ENCODE measurements at places on chromosomes 16 and 17. TPM values are rescaled to one million over a fixed set of nuclear protein-coding genes. Genes with fewer than 3 reads are reported as not detected.

DNA sequence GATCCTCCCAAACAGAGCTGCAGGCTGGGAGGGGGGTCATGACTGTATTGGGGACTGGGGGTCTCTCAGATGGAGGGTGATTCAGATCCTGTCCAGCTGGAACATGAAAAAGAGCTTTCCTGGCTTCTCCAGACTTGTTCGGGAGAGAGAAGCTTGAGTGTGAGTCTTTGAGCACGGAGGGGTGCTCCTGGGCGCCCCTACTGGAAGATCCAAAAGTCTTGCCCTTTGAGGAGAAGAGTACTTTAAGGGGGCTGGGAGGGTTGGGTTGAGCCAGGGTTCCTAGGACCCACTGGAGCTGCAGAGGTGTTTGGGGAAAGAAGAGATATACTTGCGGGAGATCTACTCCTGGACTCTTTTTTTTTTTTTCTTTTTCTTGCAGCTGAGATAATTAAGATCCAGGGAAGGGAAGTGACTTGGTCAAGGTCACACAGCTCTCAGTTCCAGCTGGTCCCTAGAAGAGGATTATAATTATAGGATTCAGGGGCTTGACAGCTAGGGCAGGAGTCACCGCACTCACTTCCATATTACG is 8.4 kb downstream of the RARA start:
- DNase-seq = no peak

GRCh38 chr17:35315283-35315682 is 58.1 kb downstream of the SLFN11 start:
- no peak for DNase-seq

GRCh38 chr17:2780256-2780655 is 16.0 kb upstream of the RAP1GAP2 start:
- DNase-seq = no peak

DNA sequence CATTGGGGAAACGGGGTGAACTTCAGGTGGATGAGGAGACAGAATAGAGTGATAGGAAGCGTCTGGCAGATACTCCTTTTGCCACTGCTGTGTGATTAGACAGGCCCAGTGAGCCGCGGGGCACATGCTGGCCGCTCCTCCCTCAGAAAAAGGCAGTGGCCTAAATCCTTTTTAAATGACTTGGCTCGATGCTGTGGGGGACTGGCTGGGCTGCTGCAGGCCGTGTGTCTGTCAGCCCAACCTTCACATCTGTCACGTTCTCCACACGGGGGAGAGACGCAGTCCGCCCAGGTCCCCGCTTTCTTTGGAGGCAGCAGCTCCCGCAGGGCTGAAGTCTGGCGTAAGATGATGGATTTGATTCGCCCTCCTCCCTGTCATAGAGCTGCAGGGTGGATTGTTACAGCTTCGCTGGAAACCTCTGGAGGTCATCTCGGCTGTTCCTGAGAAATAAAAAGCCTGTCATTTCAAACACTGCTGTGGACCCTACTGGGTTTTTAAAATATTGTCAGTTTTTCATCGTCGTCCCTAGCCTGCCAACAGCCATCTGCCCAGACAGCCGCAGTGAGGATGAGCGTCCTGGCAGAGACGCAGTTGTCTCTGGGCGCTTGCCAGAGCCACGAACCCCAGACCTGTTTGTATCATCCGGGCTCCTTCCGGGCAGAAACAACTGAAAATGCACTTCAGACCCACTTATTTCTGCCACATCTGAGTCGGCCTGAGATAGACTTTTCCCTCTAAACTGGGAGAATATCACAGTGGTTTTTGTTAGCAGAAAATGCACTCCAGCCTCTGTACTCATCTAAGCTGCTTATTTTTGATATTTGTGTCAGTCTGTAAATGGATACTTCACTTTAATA is 7.0 kb upstream of the TMEM235 start:
- DNase-seq = no peak

DNA sequence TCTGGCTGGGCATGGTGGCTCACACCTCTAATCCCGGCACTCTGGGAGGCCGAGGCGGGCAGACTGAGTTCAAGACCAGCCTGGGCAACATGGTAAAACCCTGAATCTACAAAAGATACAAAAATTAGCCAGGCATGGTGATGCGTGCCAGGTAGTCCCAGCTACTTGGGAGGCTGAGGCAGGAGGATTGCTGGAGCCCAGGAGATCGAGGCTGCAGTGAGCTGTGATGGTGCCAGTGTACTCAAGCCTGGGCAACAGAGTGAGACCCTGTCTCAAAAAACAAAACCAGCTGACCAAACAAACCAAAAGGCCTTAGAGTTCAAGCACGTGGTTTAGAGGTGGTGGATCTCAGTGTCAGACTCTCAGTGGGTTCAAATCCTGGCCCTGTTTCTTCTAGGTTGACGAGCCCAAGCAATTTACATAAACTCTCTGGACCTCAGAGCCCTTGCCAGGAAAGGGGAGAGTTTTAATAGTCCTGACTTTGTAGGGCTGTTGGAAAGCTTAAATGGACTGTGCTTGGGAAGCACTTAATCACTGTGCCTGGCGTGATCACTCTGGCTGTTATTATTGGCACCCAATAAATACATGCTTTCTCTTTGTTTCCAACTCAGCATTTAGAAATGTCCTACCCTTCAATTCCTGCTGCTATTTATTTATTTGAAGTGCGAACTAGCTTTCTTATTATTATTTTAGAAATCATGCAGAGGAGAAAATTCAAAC is 44.7 kb downstream of the ABCC1 start:
- no peak for DNase-seq

- DNase-seq = no peak
These were observed 65.0 kb downstream of the CEP95 start for GRCh38 chr17:64571746-64572145.

NFATC3 gene
- 20.2 TPM for polyA plus RNA-seq

- no peak for DNase-seq
These were observed 132.1 kb downstream of the CLEC16A start for GRCh38 chr16:11076259-11077018.

GRCh38 chr16:75099738-75100602 is 16.6 kb downstream of the LDHD start:
- no peak for DNase-seq

- no peak for DNase-seq
These were observed 44.4 kb downstream of the LYRM1 start for GRCh38 chr16:20944861-20945574.

GRCh38 chr17:80872001-80872500 is 119.6 kb upstream of the CHMP6 start:
- no peak for DNase-seq

PIGW gene
- polyA plus RNA-seq = 6.8 TPM

GRCh38 chr17:6756425-6757031 is 682 bp downstream of the XAF1 start:
- DNase-seq = no peak

GRCh38 chr17:75511610-75512575 is 3.4 kb downstream of the CASKIN2 start:
- no peak for DNase-seq

GRCh38 chr17:78738698-78739097 is 43.4 kb downstream of the CYTH1 start:
- DNase-seq = no peak

JPH3 gene
- 0.53 TPM for polyA plus RNA-seq

- no peak for DNase-seq
These were observed 16.7 kb downstream of the CDH11 start for GRCh38 chr16:65105171-65105570.

PRSS22 gene
- 5.6 TPM for polyA plus RNA-seq

GRCh38 chr16:85090181-85090580 is 22.1 kb downstream of the CIBAR2 start:
- no peak for DNase-seq

- DNase-seq = no peak
These were observed 220.3 kb downstream of the MAP2K6 start for GRCh38 chr17:69634844-69635243.

PLCG2 gene
- polyA plus RNA-seq = 8.0 TPM

MMP28 gene
- polyA plus RNA-seq = 48.6 TPM

DNA sequence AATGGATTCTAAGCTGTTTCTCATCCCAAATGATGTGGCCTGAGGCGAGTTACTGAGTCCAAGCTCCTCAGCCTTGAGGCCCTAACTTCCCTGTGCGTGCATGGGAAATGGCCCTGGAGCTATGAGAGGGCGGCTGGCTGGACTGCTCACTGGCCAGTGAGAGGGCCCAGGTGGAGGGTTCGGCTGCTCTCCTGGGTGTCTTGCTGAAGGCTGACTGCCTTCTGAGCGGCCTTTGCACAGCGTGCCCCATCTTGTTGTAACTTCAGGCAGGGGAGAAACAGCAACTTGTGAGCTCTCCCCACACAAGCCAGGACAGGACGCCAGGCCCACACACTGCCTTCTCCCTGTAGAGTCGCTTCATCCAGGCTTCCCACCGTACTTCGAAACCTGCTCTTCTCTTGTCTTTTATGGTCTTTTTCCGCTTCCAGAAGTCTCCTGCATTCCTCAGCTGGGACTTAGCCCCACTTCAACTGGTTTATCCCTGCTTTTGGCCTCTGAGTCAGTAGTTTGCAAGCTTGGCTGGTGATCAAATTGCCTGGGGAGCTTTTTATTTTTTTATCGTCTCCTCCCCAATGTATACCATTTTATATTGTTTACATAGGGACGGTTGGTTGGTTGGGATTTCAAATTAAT is 13.3 kb downstream of the CDH3 start:
- peak; percentile 81 for DNase-seq

ARHGAP44 gene
- polyA plus RNA-seq = 5.2 TPM

GRCh38 chr17:78897664-78898047 is 5.3 kb downstream of the CEP295NL start:
- DNase-seq = no peak

KIF19 gene
- 1.4 TPM for polyA plus RNA-seq

GRCh38 chr17:17028059-17028877 is 14.0 kb upstream of the MPRIP start:
- DNase-seq = peak; percentile 78

- DNase-seq = no peak
These were observed 34.7 kb upstream of the HNF1B start for GRCh38 chr17:37779554-37779953.

DNA sequence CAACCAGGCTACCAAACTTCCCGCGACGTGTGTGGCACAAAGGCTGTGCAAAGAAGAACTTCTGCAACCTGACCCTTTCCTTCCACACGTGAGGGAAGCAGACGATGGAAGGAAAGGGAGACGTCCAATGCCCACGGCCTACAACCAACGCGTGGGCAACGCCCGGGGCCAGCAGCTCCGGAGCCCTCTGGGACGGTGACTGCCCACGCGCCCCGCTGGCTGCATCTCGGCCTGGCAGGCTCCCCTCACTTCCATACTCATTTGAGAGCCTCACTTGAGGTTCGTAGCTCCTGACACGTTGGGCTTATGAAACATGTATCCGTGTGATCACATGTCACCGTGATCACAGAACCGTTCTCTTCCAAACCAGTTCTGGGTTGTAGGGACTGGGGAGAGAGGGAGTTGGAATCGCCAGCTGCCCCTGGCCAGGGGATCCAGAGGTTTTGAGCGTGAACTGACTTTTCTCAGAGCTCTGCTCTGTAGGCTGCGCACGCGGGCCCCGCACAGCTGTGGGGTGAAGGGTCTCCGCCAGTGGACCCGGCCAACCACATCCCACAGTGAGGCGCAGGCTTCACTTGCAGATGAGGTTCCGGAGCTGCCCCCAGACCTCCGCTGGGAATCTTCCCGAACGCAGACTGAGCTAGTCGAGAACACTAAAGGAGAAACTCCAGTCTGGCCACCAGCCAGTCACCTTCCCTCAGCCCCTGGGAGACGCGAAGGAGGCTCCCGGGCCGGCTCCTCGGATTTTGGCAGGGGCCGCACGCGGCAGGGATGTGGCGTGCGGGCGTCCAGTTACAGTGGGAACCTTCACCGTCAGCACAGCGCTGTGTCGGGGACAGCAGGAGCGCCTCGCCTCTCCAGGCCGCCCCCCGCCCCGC is 1.0 kb downstream of the LMF1 start:
- no peak for DNase-seq

RPH3AL gene
- polyA plus RNA-seq = 7.1 TPM

GRCh38 chr17:78057113-78057740 is 71.3 kb downstream of the TMC6 start:
- no peak for DNase-seq

- DNase-seq = no peak
These were observed 33.2 kb downstream of the VPS35L start for GRCh38 chr16:19588661-19589060.

DNA sequence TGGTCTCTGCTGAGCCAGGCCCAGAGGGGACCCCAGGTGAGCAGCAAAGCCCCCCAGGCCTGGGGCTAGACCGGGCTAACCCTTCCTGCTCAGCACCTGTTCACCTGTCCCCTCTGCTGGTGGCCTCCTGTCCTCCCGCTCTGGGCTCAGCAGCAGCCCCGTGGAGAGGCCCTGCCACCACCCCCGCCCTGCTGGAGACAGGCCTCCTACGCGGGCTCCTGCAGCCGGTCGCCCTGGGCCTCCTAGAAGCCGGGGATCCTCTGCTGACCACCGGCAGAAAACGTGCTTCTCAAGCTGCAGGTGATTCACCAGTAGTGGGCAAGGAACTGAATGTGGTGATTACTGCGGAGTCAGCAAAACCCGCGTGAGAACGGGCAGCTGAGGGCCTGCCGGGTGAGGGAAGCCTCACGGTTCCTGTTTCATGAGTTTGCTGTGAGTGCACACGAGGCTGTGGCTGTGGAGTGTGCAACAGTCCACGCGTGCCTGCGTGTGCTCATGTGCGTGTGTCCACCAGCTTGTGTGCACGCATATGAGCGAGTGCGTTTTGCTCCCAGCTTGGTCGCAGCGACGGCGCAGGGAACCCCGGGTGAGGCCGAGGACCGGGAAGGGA is 792 bp downstream of the SECTM1 start:
- DNase-seq = no peak

DNA sequence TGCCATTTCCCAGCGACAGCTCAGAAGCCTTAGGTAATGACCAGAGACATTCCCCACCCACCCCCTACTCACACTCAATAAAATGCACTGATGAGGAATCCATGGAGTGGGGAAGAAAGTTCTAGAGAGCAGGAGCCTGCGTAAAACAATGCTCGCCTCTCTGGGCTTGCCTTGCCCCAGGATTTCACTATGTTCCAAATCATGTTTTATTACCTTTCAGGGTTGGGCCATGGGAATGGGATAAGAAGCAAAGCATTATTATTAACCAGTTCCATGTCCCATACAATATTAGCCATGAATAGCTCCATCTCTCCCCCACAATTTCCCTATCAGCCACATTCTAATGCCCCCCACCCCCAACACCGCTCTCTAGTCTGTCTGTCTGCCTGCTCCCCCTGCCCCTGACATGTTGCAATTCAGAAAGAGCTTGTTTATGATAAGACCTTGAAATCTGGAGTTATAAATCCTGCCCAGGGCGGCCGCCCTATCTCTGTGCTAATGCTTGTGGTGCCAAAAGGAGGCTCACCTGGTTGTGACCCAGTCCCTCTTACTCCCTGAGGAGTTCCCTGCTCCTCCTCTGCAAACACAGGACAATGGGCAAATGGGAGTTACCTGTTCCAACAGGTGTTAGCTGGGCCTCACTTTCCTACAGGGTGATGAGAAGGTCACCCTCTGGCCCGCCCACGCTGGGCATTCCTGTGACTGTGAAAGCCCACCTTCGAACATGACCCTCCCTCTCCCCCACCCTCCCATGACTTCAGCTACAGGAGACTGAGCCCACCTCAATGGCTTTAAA is 28.0 kb upstream of the DDX52 start:
- no peak for DNase-seq

GFAP gene
- polyA plus RNA-seq = 1.4 TPM
